ENCODE measurements at places on chromosomes 2 and 18.

DNA sequence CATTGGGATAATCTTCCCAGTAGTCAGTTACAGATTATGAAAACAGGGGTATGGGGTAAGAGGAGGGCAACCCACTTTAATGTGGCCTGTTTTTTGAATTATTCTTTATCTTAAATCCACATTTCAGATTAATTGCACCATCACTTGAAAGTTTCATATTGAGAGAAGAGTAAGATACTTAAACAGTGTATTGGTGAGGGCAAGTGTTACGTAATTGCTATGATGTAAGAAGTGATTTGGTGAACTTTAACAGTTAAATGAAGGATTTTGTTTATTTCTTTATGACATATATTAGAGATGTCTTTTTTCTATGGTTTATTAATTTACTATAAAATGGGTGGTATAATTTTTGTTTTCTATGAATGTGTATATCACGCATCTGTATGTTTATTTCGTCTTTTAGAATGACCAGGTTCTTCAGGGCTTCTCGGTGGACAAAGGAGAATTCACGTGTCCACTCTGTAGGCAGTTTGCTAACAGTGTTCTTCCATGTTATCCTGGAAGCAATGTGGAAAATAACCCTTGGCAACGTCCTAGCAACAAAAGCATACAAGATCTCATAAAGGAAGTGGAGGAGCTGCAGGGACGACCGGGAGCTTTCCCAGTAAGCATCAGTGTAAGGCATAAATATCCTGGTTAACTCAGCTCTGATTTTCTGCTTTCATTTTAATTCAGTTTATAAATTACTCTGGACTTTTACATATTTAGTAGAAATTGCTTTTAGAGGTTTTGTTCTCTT is 171.2 kb upstream of the MYO3B start:
- no peak for DNase-seq

DNA sequence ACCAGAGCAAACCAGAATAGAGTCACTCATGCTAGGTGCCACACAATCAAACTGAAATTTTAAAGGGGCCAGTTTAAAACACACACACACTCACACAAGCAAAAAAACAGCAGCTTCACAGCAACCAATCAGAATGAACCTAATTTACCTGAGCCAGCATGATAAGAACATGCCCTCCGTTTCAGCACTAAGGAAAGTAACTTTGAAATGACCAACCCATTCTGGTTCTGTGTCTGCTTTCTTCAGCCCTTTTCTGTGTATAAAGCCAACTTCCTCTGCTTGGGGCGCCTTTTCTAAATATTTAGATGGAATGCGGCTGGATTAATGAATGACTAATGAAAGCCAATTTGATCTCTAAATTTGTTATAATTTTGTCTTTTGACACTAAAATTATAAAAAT is 629.1 kb downstream of the ZEB2 start:
- no peak for DNase-seq

GRCh38 chr2:208006833-208007232 is 18.5 kb downstream of the PLEKHM3 start:
- peak; percentile 31 for DNase-seq

DNA sequence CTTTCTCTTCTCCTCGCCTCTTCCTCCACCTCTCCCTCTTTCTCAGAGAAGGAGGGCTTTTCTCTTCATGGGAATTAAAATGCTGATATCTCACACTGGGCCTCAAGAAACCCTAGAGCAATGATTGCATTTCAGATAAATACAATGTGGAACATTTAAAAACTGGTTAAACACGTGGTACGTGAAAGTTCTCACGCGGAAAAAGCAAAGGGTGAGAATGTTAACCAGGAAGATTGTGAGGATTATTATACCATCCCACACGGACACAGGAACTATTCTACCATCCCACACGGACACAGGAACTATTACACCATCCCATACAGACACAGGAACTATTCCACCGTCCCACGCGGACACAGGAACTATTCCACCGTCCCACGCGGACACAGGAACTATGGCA is 182.4 kb downstream of the TMEM18 start:
- DNase-seq: no peak

GRCh38 chr18:42936289-42936688 is 179.2 kb downstream of the RIT2 start:
- DNase-seq: no peak

DNA sequence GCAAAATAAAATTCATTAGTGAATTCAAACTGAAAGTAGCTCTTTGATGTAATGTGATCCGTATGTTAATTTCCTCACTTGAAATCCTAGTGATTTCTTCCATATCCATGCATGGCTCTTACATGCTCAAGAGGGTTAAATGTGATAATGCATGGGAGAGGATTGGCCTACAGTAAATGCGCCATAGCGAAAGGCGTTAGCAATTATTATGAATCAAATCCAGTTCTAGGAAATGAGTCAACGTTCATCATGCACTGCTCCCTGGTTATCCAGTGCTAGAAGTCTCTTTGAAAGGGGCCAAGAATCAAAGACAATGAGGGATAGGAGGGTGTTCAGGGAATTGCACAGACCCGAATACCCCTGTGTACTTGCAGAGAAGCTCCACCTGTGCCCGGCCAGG is 101.4 kb upstream of the RASGRP3 start:
- DNase-seq: no peak

DNA sequence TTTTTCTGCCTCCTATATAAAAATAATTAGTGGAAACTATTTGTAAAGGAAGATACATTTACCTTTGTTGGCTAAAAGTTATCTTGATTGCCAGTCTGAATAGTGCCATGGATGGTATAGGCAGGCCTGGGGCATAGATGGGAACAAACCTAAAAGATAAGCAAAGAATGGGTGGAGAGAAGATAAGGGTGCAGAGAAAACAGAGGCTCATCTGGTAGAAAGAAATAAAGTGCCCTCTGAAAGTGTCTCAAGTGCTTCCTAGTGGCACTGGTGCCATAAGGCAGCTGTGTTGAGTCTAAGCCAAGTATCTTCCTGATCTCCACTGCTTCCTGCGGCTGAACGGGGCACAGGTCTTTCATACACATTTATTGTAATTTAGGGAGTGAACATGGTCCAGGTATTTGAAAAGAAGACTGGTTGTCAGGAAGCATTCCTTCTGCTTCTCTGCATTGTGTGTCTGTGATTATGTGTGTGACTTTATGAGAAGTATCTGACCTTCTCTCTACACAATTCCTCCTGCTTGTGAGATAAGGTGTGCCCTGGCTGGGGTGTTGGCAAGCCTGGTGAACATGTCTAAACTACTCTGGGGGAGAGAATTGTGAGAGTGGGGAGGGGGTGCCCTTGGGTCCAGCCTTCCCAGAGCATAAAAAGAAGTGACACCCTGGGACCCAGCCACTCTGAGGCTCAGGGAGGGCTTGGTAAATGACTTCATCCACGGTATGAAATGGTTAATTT is 280.5 kb downstream of the CAMKMT start:
- no peak for DNase-seq

- no peak for DNase-seq
These were observed 68.6 kb downstream of the APLF start for GRCh38 chr2:68536000-68536399.

DNA sequence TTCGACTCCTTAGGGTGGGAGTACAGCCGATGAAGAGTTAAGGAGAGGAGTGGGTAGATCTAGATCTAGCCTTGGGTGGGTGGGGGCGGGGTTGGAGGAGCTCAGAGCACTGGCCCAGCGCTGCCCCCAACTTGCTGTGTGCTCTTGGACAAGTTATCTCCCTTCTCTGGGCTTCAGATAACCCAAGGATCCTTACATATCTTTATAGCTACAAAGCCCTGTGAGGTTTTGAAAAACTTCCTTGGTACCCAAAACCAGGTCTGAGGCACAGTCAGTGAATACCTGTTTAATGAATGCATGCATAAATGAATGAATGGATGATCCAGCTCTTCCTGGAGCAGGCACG is 1.3 kb upstream of the ODC1 start:
- DNase-seq: no peak

DNA sequence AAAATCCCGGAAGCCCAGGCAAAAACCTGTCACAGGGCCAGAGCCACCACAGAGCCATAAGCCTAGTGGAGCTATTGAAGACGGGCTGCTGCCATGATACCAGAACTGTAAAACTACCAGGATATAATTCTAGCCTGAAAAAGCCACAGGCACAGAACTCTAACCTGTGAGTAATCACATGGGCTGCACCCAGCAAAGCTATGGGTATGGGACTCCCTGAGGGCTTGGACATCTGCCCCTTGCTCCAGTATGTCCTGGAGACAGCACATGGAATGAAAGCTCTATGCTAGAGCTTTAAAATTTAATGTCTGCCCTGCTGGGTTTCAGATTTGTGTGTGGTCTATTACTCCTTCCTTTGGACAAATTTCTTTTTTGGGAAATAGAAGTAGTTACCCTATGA is 2183.6 kb upstream of the CELF4 start:
- no peak for DNase-seq

- DNase-seq: no peak
These were observed 26.8 kb downstream of the RHBDD1 start for GRCh38 chr2:226862623-226863022.

DNA sequence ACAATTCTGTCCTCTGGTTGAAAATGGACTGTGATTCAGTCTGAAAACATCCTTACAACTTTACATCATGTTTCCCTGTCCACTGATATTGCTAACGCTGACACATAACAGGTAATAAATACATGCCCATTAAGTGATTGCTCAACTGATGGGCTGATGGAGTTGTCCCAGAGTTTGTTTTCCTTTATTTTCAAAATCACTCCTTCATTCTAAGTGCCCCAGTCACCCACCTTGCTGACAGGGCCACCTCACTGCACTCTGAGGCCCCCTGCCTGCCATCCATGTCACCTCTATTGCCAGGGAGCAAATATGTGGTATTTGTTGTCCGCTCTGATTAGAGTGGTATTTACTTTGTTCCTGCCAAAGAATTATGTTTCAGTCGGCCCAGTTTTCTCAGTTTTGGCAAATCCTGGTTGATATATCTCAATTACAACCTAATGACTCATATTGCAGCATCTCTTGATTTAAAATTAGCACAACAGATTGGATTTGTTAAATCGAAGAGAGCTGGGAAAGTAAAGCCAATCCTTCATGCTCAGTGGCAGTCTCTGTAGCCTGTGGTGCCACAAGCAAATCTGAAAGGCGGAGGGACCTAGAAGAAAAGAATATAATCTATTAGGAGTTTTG is 105.1 kb downstream of the RDH14 start:
- no peak for DNase-seq

DNA sequence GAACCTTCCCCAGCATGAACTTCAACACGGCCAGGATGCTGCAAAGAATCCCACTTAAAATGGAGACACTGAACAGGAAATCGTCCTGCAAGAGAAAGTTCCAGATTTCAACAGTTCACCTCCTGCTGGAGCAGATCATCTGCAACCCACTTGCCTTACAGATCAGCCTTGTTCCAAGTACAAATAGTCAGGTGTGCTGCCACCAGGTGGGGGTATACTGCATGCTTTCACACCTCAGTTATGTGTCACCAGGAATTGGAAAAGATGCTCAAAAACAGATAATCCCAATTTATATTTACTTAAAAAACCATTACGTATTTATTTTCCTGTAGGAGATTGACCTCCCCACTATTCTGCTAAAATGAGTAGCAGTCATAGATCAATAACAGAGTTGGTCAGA is 212.3 kb downstream of the MGAT5 start:
- peak; percentile 31 for DNase-seq

GRCh38 chr2:200756618-200757321 is 54.9 kb upstream of the BZW1 start:
- DNase-seq: no peak

DNA sequence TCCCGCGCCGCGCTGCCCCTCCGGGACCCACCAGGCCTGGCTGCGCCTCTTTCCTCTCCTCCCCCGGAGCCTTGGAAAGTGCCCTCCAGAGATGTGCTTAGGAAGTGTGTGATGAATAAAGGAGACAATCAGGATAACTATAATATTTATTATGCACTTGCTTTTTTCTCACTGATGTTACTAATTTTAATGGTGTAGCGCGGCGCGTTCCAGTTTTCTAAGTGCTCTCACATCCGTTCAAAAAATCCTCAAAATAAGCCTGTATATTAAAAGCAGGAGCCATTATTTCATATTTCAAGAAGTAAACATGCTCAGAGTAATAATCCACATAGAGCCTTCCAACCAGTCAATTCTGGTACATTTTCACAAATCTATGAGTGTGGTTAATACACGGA is 941 bp upstream of the MPPE1 start:
- DNase-seq: no peak

DNA sequence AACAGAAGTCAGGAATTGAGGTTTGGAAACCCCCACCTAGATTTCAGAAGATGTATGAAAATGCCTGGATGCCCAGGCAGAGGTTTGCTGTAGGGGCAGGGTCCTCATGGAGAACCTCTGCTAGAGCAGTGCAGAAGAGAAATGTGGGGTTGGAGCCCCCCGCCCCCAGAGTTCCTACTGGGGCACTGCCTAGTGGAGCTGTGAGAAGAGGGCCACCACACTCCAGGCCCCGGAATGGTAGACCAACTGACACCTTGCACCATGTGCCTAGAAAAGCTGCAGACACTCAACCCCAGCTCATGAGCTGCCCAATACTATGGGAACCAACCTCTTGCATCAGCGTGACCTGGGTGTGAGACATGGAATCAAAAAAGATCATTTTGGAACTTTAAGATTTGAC is 967.0 kb upstream of the NRXN1 start:
- no peak for DNase-seq

DNA sequence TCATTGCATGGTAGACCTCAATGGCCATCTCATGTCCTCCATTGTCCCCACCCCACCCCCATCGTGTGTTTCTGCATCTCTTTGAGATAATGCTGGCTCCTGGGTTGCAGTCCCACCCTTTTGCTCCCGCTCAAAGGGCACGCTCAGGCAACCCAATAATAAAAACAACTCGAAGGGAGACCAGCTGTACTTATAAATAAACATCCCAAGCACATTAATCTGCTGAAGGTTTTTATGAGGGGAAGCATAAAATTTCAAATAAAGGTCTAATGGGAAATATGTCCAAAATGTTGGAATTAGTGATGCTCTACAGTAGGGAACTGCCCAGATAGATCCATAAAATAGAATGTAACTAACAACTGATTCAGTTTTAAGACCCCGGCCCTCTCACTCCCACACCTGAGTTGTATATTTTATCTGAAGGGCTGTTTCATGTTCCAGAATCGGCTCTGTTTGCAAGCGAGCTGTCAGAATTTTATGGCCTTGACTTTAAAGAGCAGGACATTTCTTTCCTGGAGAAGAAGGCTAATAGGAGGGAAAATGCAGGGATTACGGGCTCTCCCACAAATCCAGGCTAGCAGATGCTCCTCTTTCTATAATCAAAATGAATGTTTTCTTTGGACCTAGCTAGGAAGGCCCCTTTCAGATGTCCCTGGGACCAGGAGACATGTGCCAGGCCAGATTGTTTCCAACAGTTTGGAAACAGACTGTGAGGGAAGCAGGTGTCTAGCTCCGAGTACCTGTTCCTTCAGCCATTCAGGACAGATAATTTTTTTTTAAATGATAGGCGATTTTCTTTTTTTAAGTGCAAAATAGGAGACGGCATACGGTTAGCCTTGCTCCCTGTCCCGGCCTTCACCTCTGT is 103.7 kb downstream of the APOB start:
- no peak for DNase-seq

GRCh38 chr18:49243391-49243790 is 217.1 kb downstream of the DYM start:
- no peak for DNase-seq

- no peak for DNase-seq
These were observed 80.7 kb downstream of the CCBE1 start for GRCh38 chr18:59616501-59616900.

GRCh38 chr2:230184727-230185578 is 34.8 kb downstream of the SP110 start:
- no peak for DNase-seq

GRCh38 chr2:27461118-27461517 is 18.9 kb downstream of the KRTCAP3 start:
- DNase-seq: no peak

Data from activated CD4-positive, alpha-beta memory T cell treated with anti-CD3 and anti-CD28 coated beads for 36 hours (primary cell).